ENCODE measurements at places on chromosomes 6 and 20. TPM values are rescaled to one million over a fixed set of nuclear protein-coding genes. Genes with fewer than 3 reads are reported as not detected.
A peak's percentile ranks its signal among the peaks of the same experiment; 100 is the strongest.

EYA2 gene
- polyA plus RNA-seq, result 0.14 TPM

OOEP gene
- not detected for polyA plus RNA-seq

COL9A1 gene
- not detected for polyA plus RNA-seq

IDH3B gene
- 79.5 TPM for polyA plus RNA-seq

ZBTB9 gene
- 7.3 TPM for polyA plus RNA-seq

PRSS35 gene
- not detected for polyA plus RNA-seq

EDN1 gene
- polyA plus RNA-seq, result 4.1 TPM

CSTF1 gene
- polyA plus RNA-seq, result 42.1 TPM

SPDEF gene
- not detected for polyA plus RNA-seq

ADGRG6 gene
- 0.38 TPM for polyA plus RNA-seq

ERVFRD-1 gene
- polyA plus RNA-seq, result not detected

GRCh38 chr6:81487489-81487888, 265.0 kb downstream of the TENT5A start:
- H3K27ac ChIP-seq, result no peak overlapping the region
- no peaks in the 10 kb centered on the region for H3K27me3 ChIP-seq
- no peaks in the 10 kb centered on the region for H3K36me3 ChIP-seq
- no peak for DNase-seq
- H3K4me1 ChIP-seq, result no peaks in the 10 kb centered on the region

- H3K4me1 ChIP-seq, result peaks cover 4% of the 10 kb centered on the region
- no peak for DNase-seq
- H3K4me3 ChIP-seq, result no peak overlapping the region
- H3K27ac ChIP-seq, result no peak overlapping the region
- H3K27me3 ChIP-seq, result no peaks in the 10 kb centered on the region
- H3K36me3 ChIP-seq, result no peaks in the 10 kb centered on the region
Measured at GRCh38 chr20:47704746-47705496, 80.4 kb downstream of the SULF2 start.

- peaks cover under 1% of the 10 kb centered on the region for H3K4me1 ChIP-seq
- DNase-seq, result no peak
- no peak overlapping the region for H3K4me3 ChIP-seq
- H3K27me3 ChIP-seq, result no peaks in the 10 kb centered on the region
- no peak overlapping the region for H3K27ac ChIP-seq
Measured at GRCh38 chr20:1853473-1853872, 41.7 kb upstream of the SIRPA start.

- no peak overlapping the region for H3K4me3 ChIP-seq
- H3K27ac ChIP-seq, result no peak overlapping the region
- no peak for DNase-seq
Measured at GRCh38 chr6:152310371-152310954, 326.7 kb downstream of the SYNE1 start.

- no peak overlapping the region for H3K4me3 ChIP-seq
- no peak for DNase-seq
- no peak overlapping the region for H3K27ac ChIP-seq
Measured at GRCh38 chr6:135640449-135641111, 143.0 kb upstream of the AHI1 start.

- H3K36me3 ChIP-seq, result no peaks in the 10 kb centered on the region
- H3K27me3 ChIP-seq, result no peaks in the 10 kb centered on the region
- H3K4me3 ChIP-seq, result no peak overlapping the region
- H3K4me1 ChIP-seq, result peaks cover 38% of the 10 kb centered on the region
Measured at GRCh38 chr6:108942556-108943492, 94.6 kb downstream of the ARMC2 start.

GRCh38 chr6:112251171-112251875, 3.0 kb downstream of the LAMA4 start:
- H3K4me1 ChIP-seq, result peaks cover 57% of the 10 kb centered on the region
- DNase-seq, result peak; percentile 83
- peaks cover 40% of the 10 kb centered on the region for H3K36me3 ChIP-seq
- peak overlapping the region; percentile 82 for H3K27ac ChIP-seq
- peak overlapping the region; percentile 100 for H3K4me3 ChIP-seq
- no peaks in the 10 kb centered on the region for H3K27me3 ChIP-seq

- no peaks in the 10 kb centered on the region for H3K4me1 ChIP-seq
- DNase-seq, result no peak
- H3K4me3 ChIP-seq, result no peak overlapping the region
Measured at GRCh38 chr6:167748046-167748445, 78.7 kb upstream of the AFDN start.

GRCh38 chr20:46717818-46718541, 8.5 kb downstream of the SLC2A10 start:
- H3K27ac ChIP-seq, result no peak overlapping the region
- no peak overlapping the region for H3K4me3 ChIP-seq
- DNase-seq, result no peak
- peaks cover 10% of the 10 kb centered on the region for H3K4me1 ChIP-seq
- H3K27me3 ChIP-seq, result no peaks in the 10 kb centered on the region
- peaks cover 16% of the 10 kb centered on the region for H3K36me3 ChIP-seq

GRCh38 chr6:19204445-19204844, 632.7 kb upstream of the ID4 start:
- H3K27me3 ChIP-seq, result no peaks in the 10 kb centered on the region
- H3K27ac ChIP-seq, result no peak overlapping the region
- H3K4me1 ChIP-seq, result no peaks in the 10 kb centered on the region
- DNase-seq, result peak; percentile 14
- no peaks in the 10 kb centered on the region for H3K36me3 ChIP-seq
- no peak overlapping the region for H3K4me3 ChIP-seq

- H3K27ac ChIP-seq, result no peak overlapping the region
- no peak for DNase-seq
- H3K27me3 ChIP-seq, result no peaks in the 10 kb centered on the region
Measured at GRCh38 chr6:30879684-30880427, 4.5 kb upstream of the DDR1 start.

DNA sequence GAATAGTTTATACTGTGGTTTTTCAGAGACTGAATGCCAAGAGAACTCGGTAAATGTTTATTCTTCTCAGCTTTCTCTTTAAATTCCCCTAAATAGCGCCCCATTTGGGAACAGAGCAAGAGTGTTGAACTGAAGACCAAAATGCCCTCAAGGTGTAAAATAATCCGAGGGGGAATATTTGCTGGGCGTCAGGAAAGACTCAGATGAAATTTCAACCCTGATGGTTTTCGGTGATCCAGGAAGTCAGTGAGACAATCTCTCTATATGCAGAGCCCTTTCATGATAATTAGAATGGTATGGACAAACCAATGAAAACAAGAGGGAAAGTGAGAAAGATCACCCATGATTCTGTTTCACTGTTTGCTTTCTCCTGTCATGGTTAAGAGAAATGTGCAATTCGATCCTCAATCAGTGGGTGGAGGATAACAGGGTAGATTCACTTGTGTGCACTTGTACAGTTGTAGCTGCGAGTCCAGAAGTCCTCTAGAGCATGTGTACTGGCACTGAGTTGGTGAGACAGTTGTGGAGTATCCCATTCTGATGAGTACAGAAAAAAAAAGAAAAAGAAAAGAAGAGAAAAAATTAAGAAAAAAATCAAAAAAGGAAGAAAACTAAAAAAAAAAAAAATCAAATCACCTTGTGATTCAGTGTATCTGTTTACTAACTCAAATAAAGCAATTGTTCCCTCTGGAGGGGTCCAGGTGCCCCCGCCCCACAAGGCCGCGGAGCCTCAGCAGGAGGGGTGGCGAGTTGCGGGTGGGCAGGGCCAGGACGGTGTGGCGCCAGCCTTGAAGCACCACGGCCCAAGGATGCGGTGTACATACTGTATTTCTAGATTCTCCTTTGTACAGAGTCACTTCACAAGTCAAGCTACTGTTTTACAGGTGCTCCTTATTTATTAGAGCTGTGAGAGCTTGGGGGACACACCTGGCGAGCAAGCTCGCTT, 164.9 kb downstream of the SCML4 start:
- H3K27me3 ChIP-seq, result no peaks in the 10 kb centered on the region
- DNase-seq, result no peak
- no peaks in the 10 kb centered on the region for H3K4me1 ChIP-seq
- no peaks in the 10 kb centered on the region for H3K36me3 ChIP-seq

GRCh38 chr20:23461180-23461579, 8.5 kb upstream of the CST11 start:
- DNase-seq, result no peak
- H3K4me3 ChIP-seq, result no peak overlapping the region
- H3K27ac ChIP-seq, result no peak overlapping the region
- H3K27me3 ChIP-seq, result no peaks in the 10 kb centered on the region

GRCh38 chr20:18632196-18632789, 44.4 kb downstream of the DTD1 start:
- no peak overlapping the region for H3K4me3 ChIP-seq
- no peaks in the 10 kb centered on the region for H3K36me3 ChIP-seq
- no peak overlapping the region for H3K27ac ChIP-seq
- H3K4me1 ChIP-seq, result no peaks in the 10 kb centered on the region
- peak; percentile 79 for DNase-seq
- H3K27me3 ChIP-seq, result no peaks in the 10 kb centered on the region

GRCh38 chr6:83815631-83816272, 37.4 kb upstream of the RIPPLY2 start:
- H3K36me3 ChIP-seq, result no peaks in the 10 kb centered on the region
- no peak overlapping the region for H3K4me3 ChIP-seq
- no peak overlapping the region for H3K27ac ChIP-seq
- DNase-seq, result peak; percentile 3

DNA sequence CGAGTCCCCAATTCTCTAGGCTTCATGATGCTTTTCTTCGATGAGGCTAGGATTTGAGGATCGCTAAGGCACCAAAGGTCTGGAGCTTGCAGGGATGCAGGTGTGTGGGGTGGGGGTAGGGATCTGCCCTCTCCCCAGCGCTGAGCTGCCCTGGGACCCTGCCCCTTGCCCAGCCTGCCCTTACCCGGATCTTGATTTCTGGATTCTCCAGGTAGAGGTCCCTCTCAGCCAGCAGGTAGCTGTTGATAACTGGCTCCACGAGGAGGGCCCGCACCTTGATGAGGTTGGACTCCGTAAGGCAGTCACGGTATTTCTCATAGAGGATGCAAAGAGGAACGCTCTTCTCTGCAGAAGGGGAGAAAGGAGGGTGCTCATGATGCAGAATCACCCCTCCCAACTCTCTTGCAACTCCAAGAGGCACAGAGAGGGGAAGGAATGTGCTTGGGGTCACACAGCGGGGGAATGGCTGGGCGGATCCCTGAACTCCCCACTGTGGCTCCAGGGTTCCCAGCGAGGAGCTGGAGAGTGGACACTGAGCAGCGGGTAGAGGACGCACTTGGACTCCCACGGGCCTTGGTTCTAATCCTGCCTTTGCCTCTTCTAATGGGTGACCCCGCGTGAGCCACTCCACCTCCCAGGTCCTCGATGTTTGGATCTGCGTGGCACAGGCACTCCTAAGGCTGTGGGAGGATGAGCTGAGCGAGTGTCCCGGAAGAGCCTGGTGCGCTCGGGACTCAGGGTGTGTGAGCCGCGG, 32.7 kb downstream of the TGM2 start:
- DNase-seq, result no peak
- no peak overlapping the region for H3K27ac ChIP-seq
- H3K4me3 ChIP-seq, result no peak overlapping the region
- H3K36me3 ChIP-seq, result no peaks in the 10 kb centered on the region

- no peaks in the 10 kb centered on the region for H3K36me3 ChIP-seq
- H3K4me3 ChIP-seq, result no peak overlapping the region
- H3K27ac ChIP-seq, result no peak overlapping the region
- DNase-seq, result no peak
Measured at GRCh38 chr6:44721954-44722578, 334.6 kb downstream of the CDC5L start.

DNA sequence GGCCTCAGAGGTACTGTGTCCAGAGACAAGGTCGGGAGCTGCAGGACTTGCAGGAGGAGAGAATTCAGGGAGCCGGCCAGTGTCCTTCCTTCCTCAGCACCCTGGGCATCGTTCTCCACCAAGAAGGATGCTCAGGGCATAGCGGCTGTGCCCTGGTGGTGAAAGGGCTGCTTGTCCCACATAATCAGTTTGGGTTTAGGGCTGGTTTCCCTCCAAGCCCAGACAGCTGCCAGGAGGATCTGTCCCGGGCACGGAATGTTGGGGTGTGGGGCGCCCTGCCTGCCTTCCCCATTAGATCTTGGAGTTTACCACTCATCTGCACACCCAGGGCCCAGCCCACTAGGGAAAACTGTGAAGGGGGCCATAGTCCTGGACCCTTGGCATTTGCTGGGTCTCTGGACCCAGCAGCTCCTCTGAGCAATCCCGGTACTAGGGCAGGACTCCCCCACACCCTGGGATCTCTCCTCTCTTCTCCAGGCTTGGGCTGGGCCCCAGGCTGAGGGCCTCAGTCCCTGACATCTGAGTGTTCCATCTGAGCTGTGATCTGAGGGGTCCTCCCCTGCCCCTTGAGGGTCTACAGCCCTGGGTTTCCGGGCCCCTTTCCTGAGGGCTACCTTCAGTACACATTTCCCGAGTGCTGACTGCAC, 18.6 kb upstream of the SPDEF start:
- no peak overlapping the region for H3K27ac ChIP-seq
- no peak for DNase-seq
- H3K4me1 ChIP-seq, result no peaks in the 10 kb centered on the region
- H3K36me3 ChIP-seq, result no peaks in the 10 kb centered on the region
- no peak overlapping the region for H3K4me3 ChIP-seq

GRCh38 chr20:61970357-61970756, 95.3 kb downstream of the TAF4 start:
- H3K4me3 ChIP-seq, result no peak overlapping the region
- no peak for DNase-seq
- H3K4me1 ChIP-seq, result no peaks in the 10 kb centered on the region
- no peaks in the 10 kb centered on the region for H3K27me3 ChIP-seq
- no peak overlapping the region for H3K27ac ChIP-seq

DNA sequence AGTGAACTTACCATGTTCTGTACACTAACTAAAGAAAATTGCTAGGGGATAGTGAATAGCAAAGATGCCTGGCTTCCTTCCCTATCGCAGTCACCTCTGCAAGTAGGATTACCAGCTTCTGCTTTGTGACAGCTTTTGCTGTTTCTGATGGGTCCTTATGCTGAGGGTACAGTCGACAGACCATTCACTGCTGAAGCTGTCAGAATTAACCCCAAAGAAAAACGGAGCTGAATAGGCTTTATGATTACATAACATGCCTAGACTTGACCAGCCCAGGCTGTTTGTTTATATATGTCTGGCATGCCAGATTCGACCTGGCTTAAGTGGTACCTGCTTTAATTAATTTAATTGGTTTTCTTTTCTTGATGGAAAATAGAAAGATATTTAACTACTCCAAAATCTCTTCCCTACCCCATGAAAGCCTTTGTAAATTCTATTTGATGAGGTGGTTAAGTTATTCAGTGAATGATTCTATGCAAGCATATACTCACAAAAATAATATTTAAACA, 21.7 kb upstream of the PRELID3B start:
- H3K27ac ChIP-seq, result no peak overlapping the region
- no peak overlapping the region for H3K4me3 ChIP-seq
- H3K36me3 ChIP-seq, result no peaks in the 10 kb centered on the region
- DNase-seq, result no peak
- H3K27me3 ChIP-seq, result peaks cover 30% of the 10 kb centered on the region

DNA sequence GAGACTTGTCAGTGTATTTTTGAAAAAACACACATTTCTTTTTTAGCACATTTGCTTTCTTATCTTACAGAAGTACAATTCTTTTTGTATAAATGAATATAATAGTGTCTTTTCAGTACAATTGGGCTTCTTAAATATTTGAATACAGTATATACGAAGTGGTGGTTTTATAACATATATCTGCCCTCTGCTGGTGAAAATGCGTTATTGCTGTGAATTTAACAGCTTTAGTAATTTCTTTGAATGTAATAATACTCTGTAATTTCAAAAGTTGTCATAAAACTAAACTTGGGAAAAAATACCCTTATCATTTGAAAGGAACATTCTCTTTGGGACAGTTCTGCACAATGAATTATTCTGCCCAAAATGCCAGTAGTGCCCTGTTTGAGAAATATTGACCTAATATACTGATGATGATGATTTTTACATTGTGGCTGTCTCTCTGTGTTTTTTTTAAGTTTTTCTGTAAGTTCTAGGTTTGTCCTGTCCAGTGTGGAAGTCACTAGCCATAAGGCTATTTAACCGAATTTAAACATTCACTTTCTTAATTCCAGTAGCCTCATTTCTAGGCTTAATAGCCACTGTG, 19.0 kb downstream of the SMAP1 start:
- no peak overlapping the region for H3K27ac ChIP-seq
- H3K27me3 ChIP-seq, result no peaks in the 10 kb centered on the region
- no peaks in the 10 kb centered on the region for H3K36me3 ChIP-seq

All from GM23248 (cell line).